ENCODE measurements at places on chromosomes 3 and 15.
A peak's percentile ranks its signal among the peaks of the same experiment; 100 is the strongest.

GRCh38 chr3:120640231-120640630 lies 41.8 kb downstream of the HGD start:
- no peak for DNase-seq

- DNase-seq = no peak
Observed at GRCh38 chr3:27507515-27508266, 23.5 kb upstream of the SLC4A7 start.

DNA sequence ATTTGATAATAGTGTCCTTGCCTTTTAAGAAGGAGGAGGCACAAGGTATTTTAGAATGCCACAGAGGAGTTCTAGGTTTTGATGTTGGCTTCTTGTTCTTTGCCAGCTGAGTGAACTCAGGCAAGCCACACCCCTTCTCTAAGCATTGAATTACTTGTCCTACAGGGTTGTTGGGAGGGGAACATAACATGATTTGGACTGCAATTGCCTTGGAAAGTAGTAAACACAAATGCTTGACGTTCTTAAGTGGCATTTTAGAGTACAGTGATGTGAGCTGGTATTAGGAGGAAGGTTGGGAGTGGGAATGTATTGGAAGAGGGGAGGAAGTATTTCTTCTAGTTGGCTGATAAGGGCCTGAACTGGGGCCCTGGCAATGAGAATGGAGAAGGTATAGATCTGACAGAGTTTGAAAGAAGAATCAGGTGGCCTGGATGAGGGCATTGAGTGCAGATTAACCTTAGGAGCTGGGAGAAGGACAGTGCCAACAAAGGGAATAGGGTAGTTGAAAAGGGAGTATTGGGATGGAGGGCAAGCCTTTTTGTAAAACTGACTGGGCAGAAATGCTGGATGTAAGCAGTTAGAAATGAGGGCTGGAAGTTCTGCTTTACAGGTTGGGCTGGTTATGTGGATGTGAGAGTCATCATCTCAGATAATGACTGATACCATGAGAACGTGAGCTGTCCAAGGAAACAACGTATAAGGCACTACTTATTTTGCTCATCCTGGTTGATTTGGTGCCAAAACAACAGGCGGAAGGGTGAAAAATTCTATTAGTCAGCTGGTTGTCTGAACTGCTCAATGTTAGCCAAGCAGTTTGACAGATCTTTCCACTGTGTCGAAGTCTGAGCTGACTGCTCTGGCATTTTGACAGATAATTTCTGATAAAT lies 16.7 kb downstream of the KAT2B start:
- no peak for DNase-seq

DNA sequence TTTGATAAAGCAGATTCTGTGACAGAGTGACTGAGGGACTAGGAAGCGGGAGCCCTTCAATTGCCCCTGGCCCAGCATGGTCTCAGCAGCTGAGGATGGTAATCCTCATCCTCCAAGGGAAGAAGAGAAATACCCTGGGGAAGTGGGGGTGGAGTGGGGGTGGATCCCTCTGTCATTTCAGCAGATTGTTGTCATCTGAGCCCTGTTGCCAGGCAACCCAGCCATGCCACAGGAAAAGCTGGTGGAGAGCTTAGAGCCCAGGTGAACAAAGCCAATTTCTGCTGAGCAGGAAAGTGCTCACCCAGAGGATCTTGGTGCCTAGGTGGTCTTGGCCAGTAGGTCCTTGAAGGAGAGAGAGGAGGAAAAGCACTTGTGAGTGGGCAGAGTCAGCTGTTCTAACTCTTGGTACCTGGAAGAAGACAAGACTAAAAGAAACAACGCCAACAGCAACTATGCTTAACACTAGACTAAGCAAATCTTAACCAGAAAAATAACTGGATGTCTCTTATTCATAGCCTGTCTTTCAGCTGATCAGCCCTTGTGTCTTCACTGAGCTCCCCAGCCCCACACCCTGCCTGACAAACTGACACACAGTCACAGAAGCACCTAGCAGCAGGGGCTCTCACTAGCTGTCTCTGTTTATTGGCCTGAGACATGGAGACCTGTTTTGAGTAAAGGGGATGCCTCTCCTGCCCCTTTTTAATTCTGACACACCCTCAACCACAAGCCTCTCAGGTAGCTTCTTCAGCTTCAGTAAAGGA lies 40.1 kb upstream of the DCLK3 start:
- DNase-seq = no peak

- no peak for DNase-seq
Observed at GRCh38 chr3:100465892-100466777, 26.3 kb upstream of the TMEM45A start.

DNA sequence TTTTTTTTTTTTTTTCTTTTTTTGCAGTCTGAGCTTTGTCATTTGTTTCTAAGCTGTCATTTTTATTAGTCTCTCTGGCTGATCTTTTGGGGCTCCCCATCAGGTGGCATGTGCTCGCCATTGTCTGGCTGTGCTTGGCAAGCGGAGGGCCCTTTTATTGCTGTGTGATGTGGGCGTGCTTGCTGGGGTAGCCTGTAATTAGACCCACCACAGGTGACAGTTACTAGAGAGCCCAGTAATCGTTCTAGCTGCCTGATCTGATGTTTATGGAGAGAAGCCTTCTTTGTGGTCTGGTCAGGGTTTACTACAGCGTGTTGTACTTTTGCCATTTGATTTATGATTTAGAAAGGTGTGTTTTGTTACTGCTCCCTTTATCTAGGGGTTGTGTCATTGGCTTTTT lies 179.9 kb downstream of the MCTP2 start:
- DNase-seq = no peak

GRCh38 chr3:46479021-46479420 lies 14.3 kb upstream of the LTF start:
- DNase-seq = no peak

GRCh38 chr3:195148549-195148948 lies 122.4 kb downstream of the XXYLT1 start:
- no peak for DNase-seq

DNA sequence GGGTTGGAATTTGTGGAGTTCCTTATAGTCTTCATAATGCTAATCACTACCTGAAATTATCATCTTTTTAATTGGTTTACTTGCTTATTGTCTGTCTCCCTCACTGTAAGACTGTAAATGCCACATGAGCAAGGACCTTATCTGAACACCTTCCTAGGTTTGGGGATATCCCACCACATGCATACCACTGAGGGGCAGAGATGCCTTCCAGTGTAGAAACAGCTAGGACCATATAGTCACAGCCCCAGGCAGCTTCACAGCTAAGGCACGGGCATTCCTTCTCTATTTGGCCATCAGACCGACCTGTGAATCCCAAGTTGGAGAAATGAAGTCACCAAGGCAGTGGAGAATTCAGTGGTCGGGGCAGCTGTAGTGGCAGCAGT lies 28.6 kb downstream of the PAQR9 start:
- no peak for DNase-seq

GRCh38 chr3:126921085-126921824 lies 61.7 kb upstream of the PLXNA1 start:
- no peak for DNase-seq

- no peak for DNase-seq
Observed at GRCh38 chr3:7607676-7608075, 746.8 kb downstream of the GRM7 start.

DNA sequence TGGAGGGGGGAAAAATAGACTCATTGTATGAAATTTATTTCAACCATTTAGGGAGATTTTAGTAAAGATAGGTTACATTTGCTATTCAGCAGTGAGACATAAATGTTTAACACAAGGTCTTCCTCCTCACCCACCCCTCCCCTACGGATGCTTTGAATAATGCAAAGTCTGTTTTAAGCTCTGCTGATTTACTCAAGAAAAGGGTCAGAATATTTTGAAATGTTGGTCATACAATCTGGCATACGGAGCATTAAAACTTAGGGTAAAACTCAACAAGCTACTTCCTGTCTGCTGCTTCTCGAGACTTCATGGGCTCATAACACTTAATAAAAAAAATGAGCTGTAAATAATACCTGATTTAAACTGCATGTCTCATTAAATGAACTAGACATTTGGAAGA lies 156.3 kb downstream of the WNT5A start:
- DNase-seq = no peak

DNA sequence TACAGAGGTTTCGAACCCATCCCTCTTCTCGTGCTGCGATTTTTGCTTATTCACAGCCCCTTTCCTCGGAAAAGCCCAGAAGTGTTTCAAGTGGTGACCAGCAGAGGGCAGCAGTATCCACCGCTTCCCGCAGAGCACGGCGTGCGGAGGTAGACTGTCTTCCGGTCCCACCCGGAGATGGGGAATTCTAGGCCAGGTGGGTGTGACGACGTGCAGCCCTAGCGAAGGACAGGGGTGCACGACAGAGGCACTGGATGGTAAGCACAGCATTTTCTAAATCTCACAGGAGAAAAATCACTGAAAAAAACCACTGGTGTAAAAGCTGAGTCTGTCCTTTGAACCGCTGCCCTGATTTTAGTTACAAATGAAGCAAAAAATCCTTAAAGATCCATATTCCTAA lies 7.4 kb upstream of the PSMD6 start:
- DNase-seq = peak; percentile 83

GRCh38 chr3:61343543-61343942 lies 92.3 kb upstream of the FHIT start:
- no peak for DNase-seq

- DNase-seq = no peak
Observed at GRCh38 chr3:17307482-17307881, 422.7 kb downstream of the PLCL2 start.

DNA sequence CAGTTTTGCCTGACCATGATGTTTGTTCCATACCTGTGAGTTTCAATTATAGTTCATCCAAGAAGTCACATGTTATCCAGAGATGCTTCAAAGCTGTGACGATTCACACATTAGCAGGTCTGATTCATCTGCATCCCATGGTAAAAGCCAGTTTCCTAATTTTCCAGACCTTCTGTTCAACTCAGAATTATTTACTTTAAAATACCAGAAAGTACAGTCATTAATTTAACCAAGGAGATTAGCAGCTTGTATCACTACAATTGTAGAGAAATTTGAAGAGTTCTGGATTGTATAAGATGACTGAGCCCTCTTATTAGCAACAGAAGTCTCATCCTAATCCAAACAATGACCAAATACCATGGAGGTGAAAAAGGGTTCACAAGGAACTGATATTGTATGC lies 76.1 kb upstream of the THBS1 start:
- no peak for DNase-seq

- DNase-seq = no peak
Observed at GRCh38 chr15:100890051-100890720, 10.6 kb downstream of the ALDH1A3 start.

- no peak for DNase-seq
Observed at GRCh38 chr15:99345832-99346462, 94.7 kb downstream of the LRRC28 start.

DNA sequence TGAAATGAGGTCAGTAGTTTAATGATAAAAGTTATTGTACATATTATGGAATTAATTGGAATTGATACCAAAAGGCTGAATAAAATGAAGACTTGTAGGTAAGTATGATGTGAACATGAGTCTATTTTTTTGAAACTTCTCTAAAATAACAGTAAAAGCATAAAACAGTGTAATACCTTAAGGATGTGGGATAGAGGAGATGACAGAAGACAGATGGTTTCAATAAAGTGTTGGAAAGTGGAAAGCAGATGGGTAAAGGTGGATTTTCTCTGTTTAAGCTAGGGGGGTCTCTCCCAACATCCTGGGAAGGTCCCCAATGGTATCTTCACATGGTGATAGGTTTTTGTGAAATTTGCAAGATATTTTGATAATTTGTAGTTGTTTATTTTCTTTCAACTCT lies 41.6 kb downstream of the GMPS start:
- no peak for DNase-seq

DNA sequence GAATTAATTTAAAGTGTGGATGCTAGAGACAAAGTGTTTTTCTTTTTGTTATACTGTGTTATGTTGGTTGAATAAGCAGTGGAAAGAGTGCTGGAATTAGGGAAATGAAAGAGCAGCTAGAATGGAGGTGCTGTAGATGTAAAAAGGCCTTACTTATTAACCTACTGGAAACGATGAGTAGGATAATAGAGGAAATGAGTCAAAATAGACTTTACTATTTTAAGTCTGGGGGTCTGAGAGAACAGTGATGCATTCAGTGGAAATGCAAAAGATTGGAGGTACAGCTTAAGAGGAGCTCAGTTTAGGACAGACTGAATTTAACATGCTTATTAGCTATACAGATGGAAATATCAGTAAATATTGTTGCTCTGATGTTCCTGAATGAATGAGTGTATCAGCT lies 674.0 kb downstream of the OTOL1 start:
- DNase-seq = no peak

- DNase-seq = peak; percentile 53
Observed at GRCh38 chr15:101288905-101289513, 6.0 kb downstream of the SNRPA1 start.

DNA sequence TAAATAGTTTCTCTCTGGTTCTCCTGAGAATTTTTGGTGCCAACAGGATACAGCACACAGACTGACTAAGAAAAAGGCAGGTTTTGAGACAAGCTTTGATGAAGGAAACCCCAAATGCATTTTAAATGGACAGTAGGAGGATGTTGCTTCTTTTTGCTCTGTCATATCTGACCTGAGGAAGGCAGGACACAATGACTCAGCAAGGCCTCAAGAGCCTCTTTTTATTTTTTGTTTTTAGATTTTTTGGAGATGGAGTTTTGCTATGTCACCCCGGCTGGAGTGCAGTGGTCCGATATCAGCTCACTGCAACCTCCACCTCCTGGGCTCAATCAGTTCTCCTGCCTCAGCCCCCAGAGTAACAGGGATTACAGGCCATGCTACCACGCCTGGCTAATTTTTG lies 16.9 kb upstream of the KNG1 start:
- no peak for DNase-seq

DNA sequence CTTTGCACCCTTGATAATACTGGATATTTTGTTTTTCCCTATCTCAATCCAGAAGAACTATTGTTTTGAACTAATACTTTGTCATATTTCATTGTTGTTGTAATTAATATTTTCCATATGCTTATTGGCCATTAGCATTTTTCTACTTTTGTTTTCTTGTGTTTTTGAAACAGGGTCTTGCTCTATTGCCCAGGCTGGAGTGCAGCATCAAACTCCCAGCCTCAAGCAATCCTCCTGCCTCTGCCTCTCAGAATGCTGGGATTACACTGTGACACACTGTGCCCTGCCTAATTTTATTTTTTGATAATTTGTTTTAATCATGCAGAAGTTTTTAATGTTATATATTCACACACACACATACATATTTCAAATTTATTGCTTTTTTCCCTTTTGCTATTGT lies 3.4 kb upstream of the RPS27L start:
- DNase-seq = no peak

GRCh38 chr15:79222808-79223207 lies 59.7 kb upstream of the ANKRD34C start:
- DNase-seq = no peak

- DNase-seq = peak; percentile 27
Observed at GRCh38 chr3:126474498-126475412, 936 bp downstream of the ZXDC start.

DNA sequence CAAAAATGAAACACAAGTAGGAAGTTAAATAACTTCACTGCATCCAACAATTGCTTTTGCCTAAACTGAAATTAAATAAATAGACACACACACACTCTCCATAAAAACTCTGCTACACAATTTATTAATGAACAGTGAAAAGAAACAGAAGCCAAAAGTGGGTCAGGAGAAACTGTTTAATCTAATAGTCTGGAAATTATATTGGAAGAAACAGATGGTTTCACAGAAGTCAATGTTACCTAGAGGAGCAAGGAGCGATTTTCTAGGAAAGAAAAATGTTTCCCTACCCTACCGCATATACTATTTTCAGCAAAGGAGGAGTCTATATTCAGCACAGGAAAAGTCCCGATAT lies 32.0 kb downstream of the RFTN1 start:
- no peak for DNase-seq

All from HEK293T (cell line).